ENCODE measurements at places on chromosomes 6 and 20.

DNA sequence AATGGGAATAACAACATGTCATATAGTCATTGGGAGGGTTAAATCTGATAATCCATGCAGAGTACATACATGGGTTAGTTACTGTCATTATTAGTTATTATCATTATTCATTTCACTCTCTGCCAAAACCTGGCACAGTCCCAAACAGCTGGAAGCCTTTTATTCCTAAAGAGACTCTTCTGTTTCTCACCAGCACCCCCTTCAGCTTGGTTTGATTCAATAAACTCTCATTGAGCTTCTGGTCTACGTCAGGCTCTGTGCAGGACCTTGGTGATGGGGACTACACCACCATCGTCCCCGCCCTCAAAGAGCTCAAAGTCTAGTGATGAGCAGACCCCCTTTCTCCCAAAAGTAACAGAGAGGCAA lies 2.3 kb downstream of the KCNK15 start:
- no peak for DNase-seq

- DNase-seq: no peak
Observed at GRCh38 chr6:2529211-2529719, 221.5 kb downstream of the MYLK4 start.

DNA sequence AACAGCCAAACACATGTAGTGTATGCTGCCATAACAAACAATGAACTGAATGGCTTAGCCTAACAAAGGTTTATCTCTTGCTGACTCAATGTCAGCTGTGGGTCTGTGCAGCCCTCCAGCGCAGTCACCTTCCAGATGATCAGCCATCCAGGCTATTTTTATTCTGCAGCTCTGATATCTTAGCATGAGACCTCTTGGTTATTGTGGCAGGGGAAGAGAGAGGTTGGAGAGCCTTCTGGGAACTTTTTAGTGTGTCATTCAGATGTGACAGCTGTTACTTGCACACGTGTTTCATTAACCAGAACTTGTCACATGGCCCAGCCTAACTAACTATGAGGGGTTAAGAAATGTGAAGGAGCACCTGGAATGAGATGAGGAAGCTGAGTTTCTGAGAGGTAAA lies 202.5 kb downstream of the DHX35 start:
- no peak for DNase-seq

DNA sequence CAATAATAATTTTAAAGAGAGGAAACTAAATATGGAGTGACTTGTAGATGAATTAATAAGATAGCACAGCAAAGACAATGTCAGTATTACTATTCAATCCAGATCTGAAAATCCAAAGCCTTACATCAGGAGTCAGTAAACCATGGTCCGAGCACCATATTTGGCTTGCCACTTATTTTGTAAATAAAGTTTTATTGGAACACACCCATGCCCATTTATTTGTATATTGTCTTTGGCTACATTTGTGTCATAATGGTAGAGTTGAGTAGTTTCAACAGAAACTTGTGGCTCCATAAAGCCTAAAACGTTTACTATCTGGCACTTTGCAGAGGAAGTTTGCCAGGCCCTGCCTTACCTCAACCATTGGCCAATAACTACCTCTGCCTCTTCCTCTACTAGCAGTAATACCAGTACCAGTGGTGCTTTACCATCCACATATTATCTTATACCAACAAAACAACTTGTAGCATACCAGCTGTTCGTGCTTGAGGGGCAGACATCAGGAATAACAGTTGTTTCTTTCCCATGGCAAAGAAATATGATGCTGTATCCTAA lies 51.8 kb upstream of the SYNJ2 start:
- DNase-seq: peak; percentile 15

- no peak for DNase-seq
Observed at GRCh38 chr20:10060226-10060625, 25.4 kb downstream of the ANKEF1 start.

DNA sequence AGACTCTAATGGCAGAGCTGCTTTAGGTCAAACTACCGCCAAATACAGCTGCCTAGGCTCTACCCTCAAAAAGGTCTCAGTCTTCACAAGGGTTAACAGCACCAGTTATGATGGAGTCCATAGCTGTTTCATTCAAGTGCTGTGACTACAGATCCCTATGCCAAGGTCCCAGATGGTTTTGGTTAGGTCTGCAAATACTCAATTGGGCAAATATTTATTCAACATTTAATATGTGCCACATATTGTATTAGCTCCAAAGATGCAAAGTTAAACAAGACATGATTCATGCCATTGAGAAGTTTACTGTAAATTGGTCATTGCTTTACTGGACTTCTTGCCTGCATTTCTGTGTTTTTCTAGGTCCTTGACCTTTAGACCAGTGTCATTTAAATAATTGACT lies 55.8 kb upstream of the TFAP2D start:
- DNase-seq: no peak

Data from activated CD4-positive, alpha-beta T cell treated with anti-CD3 and anti-CD28 coated beads, Interleukin-2, amount 50 U/mL, for 16 hours (primary cell).